Stimulated activated CD4-positive, alpha-beta T cell treated with anti-CD3 and anti-CD28 coated beads, Interleukin-4, amount 100 ng/mL, for 4 hours (primary cell): ENCODE measurements at places on chromosomes 7 and 10.
A peak's percentile ranks its signal among the peaks of the same experiment; 100 is the strongest.

GRCh38 chr7:50620433-50620832 is 55.2 kb upstream of the DDC start:
- no peak for DNase-seq

DNA sequence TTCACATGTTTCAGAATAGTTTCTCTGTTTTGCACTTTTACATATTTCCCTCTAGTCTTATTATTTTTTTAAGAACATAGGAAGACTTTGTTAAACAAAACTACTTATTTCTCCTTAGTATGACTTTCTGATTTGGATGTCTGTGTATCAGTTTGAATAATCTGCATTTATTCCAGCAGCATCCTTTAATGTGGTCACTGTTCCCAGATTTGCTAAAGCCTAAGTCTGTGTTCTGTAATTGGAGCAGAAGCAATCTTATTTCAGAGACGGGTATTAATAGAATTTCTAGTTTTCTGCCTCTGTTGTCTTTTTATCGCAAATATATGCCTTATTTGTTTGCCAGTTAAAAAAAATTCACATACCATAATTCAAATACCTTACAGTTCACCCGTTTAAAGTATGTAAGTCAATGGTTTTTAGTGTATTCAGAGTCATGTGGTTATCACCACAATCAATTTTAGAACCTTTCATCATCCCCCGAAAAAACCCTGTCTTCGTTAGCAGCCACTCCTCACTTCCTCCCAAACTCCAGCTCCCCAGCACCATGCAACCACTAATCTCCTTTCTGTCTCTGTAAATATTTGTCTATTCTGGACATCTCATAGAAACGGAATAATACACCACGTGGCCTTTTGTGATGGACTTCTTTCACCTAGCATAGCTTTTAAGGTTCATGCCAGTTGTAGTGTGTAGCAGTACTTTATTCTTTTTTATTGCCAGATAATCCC is 58.7 kb downstream of the INPP5F start:
- no peak for DNase-seq

DNA sequence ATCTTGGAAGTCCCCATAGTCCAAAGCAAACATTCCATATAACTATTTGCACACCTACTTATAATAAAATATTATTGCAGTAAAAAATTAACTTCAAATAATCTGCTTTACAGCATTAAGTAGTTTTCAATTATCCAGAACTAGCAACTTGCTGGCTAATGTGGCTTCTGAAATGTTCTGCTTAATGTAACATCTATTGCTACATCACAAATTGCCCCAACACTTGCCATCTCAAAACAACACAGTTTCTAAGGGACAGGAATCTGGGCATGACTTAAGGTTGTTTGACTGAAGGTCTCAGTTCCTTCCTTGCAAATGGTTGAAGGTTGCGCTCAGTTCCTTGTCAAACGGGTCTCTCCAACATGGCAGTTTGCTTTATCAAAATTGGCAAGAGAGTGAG is 378.5 kb upstream of the SEMA3C start:
- no peak for DNase-seq

DNA sequence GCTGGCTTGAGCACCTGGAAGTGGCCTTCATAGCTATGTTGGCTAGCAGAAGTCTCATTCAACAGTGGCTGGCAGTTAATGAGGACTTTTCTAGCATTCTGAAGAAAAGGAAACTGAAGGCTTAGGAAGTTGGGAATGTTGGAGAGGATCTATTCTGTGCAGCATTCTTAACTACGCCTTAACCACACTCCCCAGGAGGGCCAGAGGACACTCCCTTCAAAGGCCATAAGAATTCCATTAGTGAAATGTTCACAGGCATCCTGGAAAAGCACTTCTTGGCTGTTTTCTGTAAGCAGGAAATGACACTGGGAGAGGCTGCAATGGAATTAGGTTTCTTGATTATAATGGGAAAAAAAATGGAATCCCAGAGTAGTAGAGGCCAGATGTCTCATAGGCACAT is 188.9 kb downstream of the ARHGAP12 start:
- no peak for DNase-seq

- peak; percentile 70 for DNase-seq
Measured at GRCh38 chr10:6204063-6204340, 1.3 kb downstream of the PFKFB3 start.

GRCh38 chr7:155418304-155418703 is 39.6 kb upstream of the EN2 start:
- DNase-seq: no peak

DNA sequence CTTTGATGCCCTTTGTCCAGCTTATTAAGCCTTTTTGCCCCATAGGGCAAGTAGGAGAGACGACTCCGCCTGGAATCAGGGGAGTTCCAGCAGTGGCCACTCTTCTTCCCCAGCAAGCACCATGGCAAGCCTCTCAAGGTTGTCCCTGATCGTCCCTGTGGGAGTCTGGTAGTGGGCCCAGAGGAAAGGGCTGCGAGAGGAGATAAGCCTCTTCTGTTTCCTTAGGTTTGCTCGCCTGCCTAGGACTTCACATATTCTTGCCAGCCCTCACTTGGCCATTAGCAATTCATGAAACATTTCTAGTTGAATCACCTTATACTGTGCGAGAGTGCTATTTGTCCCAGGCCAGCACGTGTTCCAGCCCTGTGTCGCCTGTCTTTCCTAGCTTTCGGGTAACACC is 47.8 kb upstream of the CPN1 start:
- no peak for DNase-seq

GRCh38 chr10:3873728-3874461 is 88.9 kb upstream of the KLF6 start:
- DNase-seq: no peak

DNA sequence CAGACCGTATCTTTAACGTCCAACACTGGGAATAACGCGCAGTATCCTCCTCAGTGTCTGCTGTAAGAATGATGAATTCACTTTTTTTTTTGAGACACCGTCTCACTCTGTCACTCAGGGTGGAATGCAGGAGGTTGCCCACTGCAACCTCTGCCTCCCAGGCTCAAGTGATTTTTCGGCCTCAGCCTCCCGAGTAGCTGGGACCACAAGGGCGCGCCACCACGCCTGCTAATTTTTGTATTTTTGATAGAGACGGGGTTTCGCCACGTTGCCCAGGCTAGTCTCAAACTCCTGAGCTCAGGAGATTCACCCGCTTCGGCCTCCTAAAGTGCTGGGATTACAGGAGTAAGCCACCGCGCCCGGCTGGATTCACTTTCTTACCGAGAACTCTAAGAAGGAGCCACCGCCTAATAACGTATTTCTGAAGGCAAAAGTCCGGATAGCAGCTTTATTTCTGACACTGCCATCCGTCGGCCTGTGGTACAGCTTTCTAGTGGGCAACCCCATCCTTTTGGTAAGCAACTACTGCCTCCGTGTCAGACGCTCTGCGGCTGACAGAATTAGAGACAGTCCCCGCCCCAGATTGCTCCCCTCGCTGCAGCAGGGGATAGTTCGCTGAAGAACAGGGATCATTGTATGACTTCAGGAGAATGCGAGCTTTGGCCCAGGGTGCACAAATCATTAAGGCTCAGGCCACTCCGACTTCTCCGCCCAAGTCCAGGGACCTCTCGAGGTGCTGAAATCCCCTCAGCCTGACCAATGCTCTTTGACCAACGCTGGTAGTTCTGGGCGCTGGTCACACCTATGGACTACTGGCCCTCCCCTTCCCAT is 662 bp downstream of the POLR3A start:
- no peak for DNase-seq

- DNase-seq: no peak
Measured at GRCh38 chr10:13372524-13372923, 24.4 kb upstream of the SEPHS1 start.

DNA sequence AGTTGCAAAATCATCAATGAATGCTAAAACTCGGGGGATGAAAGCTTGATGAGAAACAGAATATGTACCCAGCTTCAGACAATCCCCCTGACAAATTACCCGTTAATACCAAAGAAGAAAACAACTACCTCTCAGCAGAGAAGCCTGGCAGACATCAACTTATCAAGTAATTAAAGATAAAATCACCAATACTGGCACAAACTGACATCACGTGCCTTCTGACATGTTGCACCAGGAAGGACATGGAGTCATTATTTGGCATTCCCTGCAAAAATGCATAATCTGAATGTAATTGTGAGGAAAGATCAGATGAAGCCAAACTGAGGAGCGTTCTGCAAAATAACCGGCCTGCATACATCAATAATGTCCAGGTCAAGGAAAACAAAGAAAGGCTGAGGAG is 7.7 kb downstream of the SLIT1 start:
- no peak for DNase-seq

GRCh38 chr7:8442051-8442813 is 8.8 kb downstream of the NXPH1 start:
- DNase-seq: no peak

DNA sequence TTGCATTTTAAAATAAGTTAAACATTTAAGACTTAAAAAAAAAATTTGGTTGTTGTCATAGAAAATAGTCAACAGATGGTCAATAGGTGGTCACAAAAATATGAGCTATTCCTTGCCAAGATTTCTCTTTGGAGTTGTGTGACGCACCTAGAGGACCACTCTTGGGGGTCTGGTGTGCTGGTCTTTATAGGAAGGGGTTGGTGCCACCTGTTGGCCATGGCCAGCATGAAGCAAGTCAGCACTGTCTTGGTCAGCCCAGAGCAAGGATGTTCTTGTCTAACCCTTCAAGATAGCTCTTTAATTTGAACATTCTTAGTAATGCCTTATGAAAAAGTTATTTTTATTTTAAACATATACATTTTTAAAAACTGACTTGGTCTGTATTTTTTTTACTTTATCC is 267.9 kb upstream of the CNTNAP2 start:
- DNase-seq: no peak

DNA sequence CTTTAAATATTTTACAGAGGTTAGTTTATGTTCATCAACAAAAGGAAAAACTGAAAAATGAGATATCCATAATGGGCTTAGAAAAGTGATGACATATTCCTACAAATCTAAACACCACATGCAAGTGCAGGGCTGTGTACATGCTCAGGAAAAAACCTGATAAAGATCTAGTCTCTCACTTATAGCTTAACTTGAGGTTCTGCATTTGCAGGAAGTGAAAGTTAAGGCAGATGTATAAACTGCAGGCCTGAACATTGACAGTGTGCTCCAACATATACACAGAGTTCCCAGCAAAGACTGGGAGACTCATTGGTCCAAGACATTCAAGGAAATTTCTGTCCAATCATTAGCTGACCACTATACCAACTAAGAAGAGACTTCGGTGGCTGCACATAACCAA is 63.8 kb upstream of the RET start:
- no peak for DNase-seq

DNA sequence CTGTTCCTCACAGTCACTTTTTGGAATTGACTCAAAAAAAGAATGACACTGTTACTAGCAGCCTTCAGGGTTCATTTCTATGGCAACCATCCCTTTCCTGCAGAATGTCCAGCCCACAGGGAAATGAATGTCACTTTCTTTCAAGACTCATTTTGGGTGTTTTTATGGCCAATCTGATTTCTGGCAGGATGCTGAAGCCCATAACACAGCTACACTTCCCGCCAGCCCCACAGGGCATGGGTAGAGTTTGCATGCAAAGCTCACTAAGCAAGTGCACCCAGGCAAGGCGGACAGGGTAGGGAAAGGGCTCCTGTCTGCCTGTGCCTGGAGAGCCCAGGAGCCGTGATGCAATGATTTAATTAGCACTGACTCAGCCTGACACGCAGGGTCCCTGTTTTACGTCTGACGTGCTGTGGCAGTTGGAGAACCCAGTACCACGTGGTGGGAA is 26.1 kb upstream of the GPAM start:
- DNase-seq: no peak

- no peak for DNase-seq
Measured at GRCh38 chr10:89245802-89246201, 5.8 kb downstream of the LIPA start.

GRCh38 chr7:97005183-97006054 is at the start of gene DLX6:
Gene DLX6 (plus strand): TSS chr7:97005553. CDS start chr7:97005978, 425 bp downstream.
- DNase-seq: peak; percentile 25

- DNase-seq: no peak
Measured at GRCh38 chr7:12643001-12643643, 44.3 kb upstream of the ARL4A start.

DNA sequence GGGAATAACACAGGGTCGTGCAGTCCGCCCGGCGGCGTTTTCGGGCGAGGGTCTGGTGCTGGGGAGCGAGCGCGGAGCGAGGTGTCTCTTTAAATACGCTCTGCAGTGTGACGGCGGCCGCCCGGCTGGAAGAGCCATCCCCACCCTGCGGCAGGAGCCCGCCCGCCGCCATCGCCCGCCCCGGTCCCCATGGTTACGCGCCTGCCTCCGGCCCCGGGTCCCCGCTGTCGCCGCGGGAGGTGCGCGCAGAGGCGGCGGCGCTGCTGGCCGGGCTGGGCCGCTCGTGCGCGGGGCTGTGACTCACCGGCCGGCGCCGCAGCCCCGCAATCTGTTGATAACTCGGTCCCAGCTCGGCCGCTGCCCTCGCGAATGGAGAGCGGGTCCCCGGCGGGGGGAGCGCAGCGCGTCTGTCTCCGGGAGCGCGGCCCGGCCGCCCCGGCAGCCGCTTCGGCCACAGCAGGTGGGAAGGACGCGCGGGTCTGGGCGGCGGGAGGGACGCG is at the start of gene ADGRA1:
Gene ADGRA1 (plus strand): TSS at position 246 of the 500 bp plus-strand sequence. CDS start 986 bp downstream, outside the sequence.
- no peak for DNase-seq

DNA sequence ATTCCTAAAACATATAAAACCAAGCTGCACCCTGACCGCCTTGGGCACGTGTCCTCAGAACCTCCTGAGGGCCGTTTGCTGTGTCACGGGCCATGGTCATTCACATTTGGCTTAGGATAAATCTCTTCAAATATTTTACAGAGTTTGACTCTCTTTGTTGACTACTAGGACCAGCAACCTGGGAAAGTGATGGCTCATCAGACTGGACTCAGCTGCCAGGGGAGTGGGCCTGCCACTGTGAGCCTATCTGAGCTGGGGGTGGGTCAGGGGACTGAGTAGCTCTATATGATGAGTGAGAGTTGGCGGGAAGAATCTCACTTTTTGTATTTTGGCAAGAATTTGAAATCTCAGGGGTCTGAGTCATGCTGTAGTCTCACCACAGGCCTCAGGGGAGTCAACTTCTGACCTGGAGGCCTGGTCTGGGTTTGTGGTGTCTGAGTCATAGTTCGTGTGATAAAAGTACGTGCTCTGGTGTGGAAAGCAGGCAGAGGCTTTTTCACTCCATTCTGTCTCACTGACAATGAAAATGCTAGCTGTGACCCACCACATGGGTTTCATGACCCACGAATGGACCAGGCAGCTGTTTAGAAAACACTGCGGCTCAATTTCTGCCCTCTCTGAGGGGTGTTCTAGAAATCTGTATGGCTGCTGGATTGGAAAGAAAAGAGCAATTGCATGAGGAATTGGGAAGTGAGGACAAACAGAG is 4.2 kb upstream of the UPP1 start:
- DNase-seq: peak; percentile 45

GRCh38 chr7:1767524-1767923 is 97.4 kb downstream of the ELFN1 start:
- no peak for DNase-seq

- no peak for DNase-seq
Measured at GRCh38 chr7:81298951-81299666, 380.3 kb upstream of the SEMA3C start.

GRCh38 chr7:141700848-141701371 is 1.1 kb downstream of the DENND11 start:
- no peak for DNase-seq

DNA sequence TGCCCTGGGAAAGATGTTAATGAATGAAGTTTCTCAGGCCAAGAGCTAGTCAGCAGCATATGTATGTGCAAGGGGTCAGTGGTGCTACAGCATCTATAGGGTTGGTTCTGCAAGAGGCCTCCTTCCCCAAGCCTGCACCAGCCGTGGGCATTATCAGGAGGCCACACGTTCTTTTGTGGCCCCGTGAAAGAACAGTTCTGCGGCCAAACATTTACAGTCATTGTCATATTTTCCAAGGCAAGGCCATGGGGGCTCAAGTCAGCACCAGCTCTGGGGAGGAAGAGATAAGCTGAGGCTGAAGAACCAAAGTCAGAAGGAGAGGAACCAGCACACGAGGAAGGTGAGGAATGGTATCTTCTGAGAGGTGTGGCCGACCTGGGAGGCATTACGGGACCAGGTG is 54.4 kb upstream of the TMEM72 start:
- DNase-seq: no peak
